ENCODE measurements at places on chromosomes 5 and 9.

GRCh38 chr5:157571357-157571827, 4.2 kb downstream of the ADAM19 start:
- no peak for DNase-seq

- DNase-seq: no peak
Measured at GRCh38 chr5:133730346-133730745, 118.0 kb upstream of the FSTL4 start.

DNA sequence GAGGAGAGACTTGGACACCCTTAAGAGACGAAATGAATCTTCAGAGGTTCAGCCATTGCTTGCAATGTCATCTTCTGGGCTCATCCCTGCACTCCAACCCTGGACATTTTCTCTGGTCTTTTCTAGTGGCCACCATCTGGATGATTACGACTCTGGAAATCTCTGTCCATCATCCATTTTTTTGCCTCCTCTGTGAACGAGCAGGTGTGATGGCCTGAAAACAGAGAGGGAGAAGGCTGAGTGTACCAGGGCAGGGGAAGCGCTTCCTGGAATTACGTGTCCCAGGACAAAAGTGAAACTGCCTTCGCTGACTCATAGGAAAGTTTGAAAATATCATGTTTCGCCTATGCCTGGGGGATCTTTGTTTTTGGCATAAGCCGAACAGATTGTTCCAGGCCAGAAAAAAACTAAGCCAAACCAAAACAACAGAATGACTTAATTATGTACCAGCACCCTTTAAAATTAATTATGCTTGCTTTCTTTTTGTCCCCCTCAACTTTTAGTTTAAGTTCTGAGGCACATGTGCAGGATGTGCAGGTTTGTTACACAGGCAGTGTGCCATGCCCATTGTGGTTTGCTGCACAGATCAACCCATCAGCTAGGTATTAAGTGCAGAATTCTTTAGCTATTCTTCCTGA, 31.9 kb downstream of the ANKRD33B start:
- peak; percentile 53 for DNase-seq

DNA sequence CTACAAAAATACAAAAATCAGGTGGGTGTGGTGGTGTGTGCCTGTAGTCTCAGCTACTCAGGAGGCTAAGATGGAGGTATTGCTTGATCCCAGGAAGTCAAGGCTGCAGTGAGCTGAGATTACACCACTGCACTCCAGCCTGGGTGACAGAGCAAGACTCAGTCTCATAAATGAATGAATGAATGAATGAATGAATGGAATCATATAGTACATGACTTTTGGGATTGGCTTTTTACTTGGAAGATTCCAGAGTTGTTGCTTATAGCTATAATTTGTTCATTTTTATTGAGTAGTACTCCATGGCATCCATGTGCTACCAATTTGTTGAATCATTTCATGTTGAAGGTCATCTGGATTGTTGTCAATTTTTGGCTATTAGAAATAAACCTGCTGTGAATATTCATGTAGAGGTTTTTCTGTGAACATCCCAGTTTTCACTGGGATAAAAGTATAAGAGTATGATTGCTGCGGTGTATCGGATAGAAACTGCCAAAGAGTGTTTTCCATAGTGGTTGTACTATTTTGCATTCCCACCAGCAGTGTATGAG, 19.9 kb downstream of the ERBIN start:
- DNase-seq: no peak

GRCh38 chr5:133854554-133854953, 113.9 kb downstream of the C5orf15 start:
- DNase-seq: no peak

- no peak for DNase-seq
Measured at GRCh38 chr5:16573401-16573800, 43.4 kb downstream of the RETREG1 start.

DNA sequence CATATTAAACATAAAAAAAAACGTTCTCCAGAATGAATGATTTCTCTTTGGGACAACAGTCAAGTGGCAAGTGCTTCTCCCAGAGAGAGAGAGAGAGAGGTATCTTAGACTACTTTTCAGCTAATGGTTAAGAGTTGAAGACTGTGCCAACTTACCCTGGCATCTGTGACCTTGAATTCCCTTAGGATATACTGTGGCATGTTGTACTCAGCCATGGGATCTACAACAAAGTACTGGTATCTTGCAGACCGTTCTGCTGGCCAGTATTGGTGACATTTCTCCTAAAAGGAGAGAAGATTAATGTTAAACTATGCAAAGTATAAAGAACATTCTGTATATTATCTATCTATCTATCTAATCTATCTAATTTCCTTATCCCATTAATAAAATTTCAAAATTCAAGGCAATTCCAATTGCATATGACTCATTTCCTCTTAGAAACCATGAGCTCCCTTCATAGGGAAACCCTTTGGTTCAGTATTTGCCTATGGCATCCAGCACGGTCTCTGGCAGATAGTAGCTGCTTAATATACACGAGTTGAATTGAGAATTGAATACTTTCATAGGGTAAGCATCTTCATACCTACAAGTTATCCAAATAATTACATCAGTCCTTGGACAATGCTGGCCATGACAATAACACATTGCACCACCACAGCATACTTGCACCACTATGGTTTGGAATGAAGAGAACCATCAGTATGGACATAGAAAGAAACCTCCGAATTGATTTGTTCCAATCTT, 539.4 kb upstream of the DMAC1 start:
- DNase-seq: no peak

DNA sequence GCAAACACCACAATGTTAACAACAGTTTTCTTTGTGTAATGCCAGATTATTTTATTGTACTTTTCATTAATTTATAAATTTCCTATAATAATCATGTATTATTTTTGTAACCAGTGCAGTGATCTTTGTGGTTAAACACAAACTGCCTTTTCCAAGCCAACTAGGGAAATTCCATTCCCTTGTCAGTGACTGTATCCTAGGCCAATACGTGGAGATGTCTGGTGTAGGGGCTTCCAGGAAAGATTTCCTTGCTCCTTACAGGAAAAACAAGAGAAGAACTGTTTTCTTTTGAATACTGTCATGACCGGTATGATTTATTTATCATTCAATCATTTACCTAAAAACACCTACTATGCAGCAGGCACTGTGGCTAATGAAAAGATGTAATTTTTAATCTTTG, 31.4 kb downstream of the FANCC start:
- DNase-seq: no peak

DNA sequence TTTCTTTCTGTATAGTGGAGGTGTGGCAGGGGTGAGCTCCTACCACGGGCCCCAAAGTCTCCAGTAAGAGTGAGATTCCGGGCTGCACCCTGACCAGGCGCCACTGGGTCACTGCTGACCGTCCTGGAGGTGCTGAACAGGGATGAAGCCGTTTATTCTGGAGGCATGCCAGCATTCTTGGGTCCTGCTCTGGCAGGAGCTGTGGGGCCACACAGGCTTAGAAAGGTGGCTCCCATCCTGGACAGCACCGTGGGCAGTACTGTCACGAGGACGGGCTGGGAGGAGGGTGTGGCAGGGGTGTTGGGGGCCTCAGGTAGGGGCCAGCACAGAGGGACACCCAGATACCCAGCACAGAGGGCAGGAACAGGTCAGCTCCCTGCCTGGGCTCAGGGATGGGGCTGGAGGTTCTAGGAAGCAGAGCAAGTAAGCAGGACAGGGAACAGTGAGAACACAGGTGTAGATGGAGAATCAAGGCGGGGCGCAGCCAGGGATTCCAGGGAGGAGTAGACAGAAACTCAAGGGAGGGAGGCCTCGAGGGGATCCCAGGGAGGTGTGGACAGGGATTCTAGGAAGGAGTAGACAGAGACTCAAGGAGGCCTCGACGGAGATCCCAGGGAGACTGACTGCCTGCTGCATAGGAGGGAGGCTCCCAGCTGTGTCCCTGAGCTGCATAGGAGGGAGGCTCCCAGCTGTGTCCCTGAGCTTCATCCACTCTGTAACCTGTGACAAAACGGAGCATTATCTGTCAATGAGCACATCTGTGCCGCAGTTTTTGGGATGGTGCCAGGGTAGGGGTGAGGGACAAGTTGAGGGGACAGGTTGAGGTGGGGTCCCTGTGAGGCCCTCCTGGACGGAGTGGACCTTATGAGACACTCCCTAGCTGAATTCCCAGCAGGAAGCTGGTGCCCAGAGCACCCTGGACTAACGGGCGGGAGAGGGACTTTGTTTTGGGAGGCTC, 1.1 kb upstream of the PLEKHG4B start:
- no peak for DNase-seq

- no peak for DNase-seq
Measured at GRCh38 chr5:157544623-157544989, 31.0 kb downstream of the ADAM19 start.

GRCh38 chr5:110785356-110785755, 46.5 kb downstream of the SLC25A46 start:
- no peak for DNase-seq

DNA sequence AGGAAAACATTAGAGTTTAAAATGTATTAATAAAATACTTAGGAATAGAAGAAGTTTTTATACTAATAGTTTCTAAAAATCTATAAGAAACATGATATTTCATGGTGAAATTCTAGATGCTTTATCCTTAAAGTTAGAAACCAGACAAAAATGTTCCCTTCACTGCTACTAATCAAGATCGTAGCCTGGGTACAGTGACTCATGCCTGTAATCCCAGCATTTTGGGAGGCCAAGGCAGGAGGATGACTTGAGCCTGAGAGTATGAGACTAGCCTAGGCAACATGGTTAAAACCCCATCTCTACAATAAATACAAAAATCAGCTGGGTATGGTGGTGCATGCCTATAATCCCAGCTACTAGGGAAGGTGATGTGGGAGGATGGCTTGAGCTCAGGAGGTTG, 30.4 kb upstream of the KLF9 start:
- no peak for DNase-seq

- DNase-seq: no peak
Measured at GRCh38 chr5:72245546-72245945, 74.5 kb downstream of the MRPS27 start.
